ENCODE measurements at places on chromosomes 11 and 22.

DNA sequence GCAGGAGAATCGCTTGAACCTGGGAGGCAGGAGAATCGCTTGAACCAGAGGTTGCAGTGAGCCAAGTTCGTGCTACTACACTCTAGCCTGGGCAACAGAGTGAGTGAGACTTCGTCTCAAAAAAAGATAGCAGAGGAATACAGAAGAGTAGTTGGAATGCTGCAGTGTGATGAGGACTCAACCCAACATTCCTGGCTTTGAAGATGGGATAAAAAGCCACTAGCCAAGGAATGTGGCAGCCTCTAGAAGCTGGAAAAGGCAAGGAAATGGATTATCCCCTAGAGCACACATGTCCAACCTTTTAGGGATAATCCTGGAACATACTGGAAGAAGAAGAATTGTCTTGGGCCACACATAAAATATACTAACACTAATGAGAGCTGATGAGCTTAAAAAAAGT is 13.9 kb downstream of the SLC25A17 start:
- DNase-seq, result no peak

DNA sequence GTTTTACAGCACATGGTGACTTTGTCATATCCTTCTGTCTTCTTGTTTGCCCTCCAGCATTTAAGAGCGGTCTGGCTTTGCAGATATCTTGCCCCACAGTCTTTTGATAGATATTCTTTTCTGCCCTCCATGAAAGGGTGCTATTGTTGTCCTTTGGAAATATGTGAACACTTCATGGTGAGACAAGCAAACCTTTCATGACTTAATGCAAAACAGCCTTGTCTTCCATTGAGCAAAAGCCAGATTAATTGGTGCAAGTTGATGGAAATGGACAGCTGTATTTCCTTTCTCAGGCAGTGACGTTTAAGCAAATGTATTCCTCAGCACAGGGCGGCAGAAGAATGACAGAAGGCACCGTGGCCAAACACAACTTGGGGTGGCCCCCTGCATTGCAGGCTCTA is 4.4 kb downstream of the DCPS start:
- no peak for DNase-seq

DNA sequence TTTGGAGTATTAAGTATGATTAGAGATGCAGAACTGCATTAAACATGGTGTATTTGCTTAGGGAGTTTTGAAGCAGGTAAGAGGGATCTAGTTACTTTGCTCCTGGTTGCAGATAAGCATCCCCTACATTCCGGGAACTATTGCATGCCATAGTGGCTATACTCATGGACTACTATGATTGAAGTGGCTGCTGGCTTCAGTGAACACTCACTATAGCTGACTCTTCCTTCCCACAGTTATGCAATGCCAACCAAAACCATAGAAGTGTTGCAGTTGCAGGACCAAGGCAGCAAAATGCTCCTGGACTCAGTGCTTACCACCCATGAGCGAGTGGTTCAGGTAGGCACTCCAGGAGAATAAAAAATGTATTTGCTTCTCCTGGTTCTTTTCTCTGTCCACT is 17.0 kb downstream of the COA4 start:
- no peak for DNase-seq

- DNase-seq, result no peak
Measured at GRCh38 chr11:13010749-13011465, 1.8 kb downstream of the RASSF10 start.

GRCh38 chr11:96385187-96385586 is 4.5 kb downstream of the CCDC82 start:
- no peak for DNase-seq

DNA sequence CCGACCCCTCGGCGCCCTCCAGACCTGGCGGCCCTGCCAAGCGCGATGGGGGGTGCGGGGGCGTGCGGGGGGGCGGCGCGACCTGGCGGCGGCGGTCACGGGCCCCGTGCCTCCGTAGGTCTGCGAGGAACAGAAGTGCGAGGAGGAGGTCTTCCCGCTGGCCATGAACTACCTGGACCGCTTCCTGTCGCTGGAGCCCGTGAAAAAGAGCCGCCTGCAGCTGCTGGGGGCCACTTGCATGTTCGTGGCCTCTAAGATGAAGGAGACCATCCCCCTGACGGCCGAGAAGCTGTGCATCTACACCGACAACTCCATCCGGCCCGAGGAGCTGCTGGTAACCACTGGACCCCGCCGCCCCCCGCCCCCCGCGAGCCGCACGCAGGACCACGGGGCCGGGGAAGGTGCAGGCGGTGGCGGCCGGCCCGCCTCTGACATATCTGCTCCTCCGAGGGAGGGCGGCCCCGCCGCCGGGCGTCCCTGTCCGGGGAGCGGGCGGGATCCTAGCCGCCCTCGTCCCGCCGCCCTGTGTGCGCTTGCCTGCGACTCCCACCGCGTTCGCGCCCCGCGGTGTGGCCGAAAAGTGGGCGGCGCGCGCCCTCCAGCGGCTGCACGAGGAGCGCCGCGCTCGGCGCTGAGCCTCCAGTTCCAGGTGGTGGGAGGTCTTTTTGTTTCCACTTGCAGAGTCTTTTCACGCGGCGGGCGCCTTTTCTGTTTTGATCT is 2.1 kb downstream of the CCND1 start:
- no peak for DNase-seq

DNA sequence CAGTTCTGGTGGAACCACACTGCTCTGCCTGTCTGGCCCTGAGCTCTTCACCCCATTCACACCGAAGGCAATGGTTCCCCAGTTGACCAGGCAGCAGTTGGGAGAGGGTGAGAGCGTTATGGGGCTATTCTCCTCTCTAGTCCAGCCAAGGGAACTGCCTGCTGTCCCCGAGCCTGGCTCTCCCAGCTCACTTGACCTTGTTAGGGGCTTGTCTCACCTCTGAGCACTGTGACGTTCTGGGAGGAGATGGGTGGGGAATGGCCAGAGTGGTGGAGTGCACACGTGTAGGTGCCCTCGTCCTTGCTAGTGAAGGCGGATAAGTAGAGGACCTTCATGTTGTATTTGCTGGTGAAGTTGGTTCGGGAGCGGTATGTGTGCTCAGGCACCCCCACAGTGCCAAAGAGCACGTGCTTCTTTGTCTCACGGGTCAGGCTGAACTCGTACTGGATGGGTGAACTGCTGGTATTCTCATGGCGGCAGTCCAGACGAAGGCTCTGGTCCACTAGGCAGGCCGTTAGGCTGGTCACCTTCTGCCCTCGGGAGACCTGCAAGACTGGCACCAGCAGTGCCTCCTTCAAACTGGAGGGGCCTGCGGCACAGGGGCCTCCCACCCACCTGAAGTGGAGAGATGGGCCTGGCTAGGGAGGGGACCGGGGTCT is 3.0 kb downstream of the THY1 start:
- DNase-seq, result no peak

- no peak for DNase-seq
Measured at GRCh38 chr22:33812360-33812977, 107.8 kb downstream of the LARGE1 start.

DNA sequence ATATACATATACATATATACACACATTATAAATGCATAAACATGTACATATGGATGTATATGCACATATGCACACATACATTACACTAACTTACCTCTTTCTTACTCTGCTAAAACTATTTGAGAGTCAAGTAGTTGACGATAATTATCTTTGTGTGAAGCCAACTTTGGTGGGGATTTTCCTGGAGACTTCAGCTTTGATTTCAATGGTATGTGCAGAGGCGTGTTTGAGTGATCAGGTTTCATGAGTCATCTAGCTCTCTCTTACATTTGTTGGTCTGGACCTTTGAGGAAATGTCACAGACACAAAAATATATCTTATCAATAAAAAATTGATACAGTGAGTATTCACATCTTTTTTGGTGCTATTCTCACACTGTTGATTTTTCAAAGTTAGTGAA is 769.1 kb upstream of the LUZP2 start:
- DNase-seq, result no peak

DNA sequence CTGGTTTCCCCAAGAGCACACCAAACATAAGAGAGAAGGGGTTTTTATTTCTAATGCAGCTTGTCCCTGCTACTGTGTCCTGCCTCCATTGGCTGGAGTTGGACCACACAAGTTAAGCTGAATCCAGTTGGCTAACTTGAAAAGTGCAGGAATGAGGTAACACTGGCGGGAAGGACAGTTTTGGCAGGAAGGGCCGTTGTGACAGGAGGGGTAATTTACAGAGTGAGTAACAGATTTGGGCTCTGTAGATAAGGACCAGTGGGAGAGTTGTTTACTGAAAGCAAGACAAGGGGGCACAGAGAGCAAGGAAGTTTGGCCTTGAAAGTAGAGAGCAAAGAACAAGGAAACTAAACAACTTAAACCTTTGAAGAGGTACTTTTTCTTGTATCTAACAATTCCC is 1623.3 kb upstream of the RAG2 start:
- DNase-seq, result no peak

- DNase-seq, result no peak
Measured at GRCh38 chr22:45512363-45512762, 9.7 kb downstream of the FBLN1 start.

- no peak for DNase-seq
Measured at GRCh38 chr11:27795955-27796861, 96.0 kb upstream of the BDNF start.

DNA sequence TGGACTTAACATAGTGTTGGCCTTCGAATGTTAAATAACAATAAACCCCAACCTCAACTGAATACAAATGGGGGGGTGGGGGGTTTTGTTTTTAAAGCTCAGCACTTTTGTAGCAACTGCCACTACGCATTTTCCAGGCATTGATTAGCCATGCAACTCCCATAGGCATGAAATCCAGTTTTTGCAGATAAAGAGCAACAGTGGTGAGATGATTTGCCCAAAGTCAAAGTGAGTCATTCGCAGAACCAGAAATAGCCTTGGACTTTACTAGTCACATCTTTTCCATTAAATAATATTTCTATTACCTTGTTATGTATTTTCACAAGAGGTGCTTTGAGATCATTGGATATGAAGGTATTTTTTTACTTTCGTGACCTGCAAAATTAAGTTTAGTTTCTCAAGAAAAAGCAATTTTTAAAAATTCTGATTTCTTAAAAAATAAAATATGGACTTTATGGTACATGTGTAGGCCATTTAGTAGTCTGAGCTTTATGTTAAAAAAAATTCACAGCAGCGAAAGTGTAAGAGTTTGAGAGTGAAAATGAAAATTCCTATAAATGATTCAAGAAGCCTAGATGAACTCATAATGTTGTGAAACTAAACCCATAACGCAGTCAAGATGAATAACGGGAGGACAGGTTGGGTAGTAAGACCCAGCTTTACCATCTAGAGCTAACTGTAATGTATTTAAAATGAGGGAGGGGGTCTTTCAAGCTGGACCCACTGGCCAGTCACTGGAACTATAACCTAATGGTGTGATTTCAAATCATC is 1.9 kb upstream of the PHF21A start:
- DNase-seq, result no peak

- no peak for DNase-seq
Measured at GRCh38 chr22:46116491-46116958, 33.8 kb upstream of the PPARA start.

- DNase-seq, result no peak
Measured at GRCh38 chr11:82791779-82792178, 58.1 kb upstream of the FAM181B start.

DNA sequence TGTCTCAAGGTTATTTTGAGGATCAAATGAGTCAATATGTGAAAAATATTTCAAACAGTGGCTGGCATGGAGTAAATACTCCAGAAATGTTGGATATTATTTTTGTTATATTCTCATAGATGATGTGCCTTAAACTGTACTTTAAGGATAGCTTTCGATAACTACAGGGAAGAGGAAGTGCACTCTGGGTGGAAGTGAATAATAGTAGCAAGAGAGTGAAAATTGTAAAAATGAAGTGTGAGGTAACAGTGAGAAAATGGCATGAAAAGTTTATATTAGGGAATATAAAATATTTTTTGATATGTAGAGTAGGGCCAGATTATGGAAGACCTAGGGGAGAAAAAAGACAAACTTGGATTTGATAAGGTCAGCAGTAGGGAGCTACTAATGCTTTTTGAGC is 258.9 kb downstream of the TMEM135 start:
- DNase-seq, result no peak

DNA sequence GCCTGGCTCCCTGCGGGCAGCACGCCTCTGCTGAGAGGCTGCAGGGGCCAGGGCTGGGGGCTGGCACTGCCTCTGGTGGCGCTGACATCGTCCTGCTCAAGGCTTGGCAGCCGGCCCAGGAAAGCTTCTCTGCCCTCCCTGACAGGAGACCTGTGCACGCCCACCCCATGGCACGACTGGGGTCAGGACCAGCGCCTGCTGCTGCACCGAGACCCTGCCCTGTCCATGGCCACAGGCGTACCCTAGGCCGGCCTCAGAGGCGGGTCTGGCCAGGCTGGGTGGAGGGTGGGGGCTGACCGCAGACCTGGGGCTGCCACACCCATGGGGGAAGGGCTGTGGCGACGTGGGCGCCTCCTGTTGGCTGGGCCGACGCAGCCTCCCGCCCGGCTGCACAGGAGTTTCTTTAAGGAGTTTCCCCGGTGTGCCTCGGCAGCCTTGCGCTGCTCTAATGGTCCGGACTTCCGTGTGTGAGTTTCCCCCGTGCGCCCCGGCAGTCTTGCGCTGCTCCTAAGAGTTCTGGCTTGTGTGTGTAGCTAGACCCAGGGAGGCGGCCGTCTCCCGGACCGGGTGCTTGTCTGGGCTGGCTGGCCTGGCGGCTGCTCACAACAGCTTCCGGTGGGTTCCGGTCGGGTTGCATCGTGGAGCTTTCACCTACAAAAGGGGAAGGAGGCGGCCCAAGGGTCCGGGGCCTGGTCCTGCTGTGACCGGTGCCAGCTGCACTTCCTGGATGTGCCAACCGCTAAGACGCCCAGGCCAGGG is 4.6 kb downstream of the TRABD start:
- no peak for DNase-seq

GRCh38 chr11:37841016-37841415 is 1243.0 kb upstream of the RAG2 start:
- DNase-seq, result no peak

DNA sequence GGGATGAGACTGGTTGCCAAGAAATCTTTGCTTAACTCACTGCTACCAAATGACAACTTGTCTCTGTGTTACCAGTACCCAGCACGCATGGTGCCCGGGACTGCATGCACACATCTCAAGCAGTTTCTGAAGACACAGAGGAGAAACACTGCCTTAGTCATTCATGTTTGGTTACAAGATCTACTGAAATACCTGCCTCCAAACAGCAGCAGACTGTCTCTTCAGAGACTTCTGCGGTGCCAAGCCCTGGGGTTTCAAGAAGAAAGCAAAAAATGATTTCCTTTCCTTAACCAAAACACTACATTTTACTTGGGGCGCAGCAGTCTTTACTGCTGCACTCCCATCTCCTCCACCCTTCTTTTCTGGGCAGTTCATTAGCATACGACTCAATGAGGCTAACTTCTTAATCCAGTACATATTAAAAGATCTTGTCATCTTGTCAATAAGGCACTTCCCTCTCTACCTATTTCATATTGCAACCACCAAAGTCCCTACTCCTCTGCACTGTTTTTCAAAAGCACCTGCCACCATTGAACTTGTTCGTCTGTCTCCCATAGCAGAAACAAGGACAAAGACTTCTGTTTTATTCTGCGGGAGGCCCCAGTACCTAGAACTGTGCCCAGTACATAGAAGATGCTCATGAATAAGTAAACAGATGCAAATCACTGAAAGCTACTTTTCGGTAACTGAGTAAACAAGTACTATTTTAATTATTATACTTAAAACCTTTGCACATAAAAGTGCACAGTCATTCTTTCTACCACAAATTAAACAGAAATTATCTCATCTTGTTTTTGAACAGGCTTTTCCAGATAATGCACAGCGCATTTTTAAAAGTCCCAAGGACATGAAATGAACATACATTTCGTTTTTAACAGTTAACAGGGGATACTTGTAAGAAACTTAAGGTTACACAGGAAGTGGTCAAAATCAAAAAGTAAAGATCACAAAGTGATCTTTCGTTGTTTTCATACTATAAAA is 4.0 kb downstream of the NAP1L4 start:
- no peak for DNase-seq
